ENCODE measurements at places on chromosomes 1 and 21. TPM values are rescaled to one million over a fixed set of nuclear protein-coding genes. Genes with fewer than 3 reads are reported as not detected.

Gene TEX38
- total RNA-seq, result not detected

Gene ZNF326
- 25.3 TPM for total RNA-seq

Gene KLF17
- total RNA-seq, result under 0.01 TPM

Gene SPATA45
- total RNA-seq, result 0.49 TPM

Gene RPF1
- total RNA-seq, result 20.9 TPM

Gene APOBEC4
- total RNA-seq, result not detected

Gene UTP25
- 12.3 TPM for total RNA-seq

Gene OPN3
- total RNA-seq, result 9.6 TPM

Gene LMOD1
- total RNA-seq, result 0.49 TPM

Gene SLC30A10
- total RNA-seq, result 18.2 TPM

Gene CIART
- total RNA-seq, result 1.7 TPM
